NCI-H1105 (cell line): ENCODE measurements at places on chromosomes 2 and 18.

- DNase-seq, result no peak
These were observed 92.8 kb upstream of the TTC39C start for GRCh38 chr18:23921716-23922285.

DNA sequence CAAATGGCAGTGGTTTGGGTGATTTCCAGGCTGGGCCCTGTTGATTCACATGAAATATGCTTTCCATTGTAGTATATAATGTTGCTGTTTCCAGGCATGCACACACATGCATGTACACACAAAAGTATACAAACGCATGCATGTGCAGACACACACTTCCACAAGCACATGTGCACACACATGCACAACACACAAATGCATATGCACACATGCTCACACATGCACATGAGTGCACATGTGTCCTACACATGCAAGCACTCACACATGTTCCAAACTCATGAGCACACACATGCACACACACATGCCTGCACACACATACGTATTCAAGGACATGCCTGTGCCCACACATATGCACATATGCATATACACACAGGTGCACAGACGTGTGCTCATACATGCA lies 30.6 kb downstream of the SNTG2 start:
- no peak for DNase-seq

GRCh38 chr2:217523286-217523685 lies 479.5 kb downstream of the TNS1 start:
- no peak for DNase-seq

- no peak for DNase-seq
These were observed 6.6 kb upstream of the OXER1 start for GRCh38 chr2:42770288-42771131.

- DNase-seq, result no peak
These were observed 131.5 kb upstream of the DLX2 start for GRCh38 chr2:172233987-172234715.

DNA sequence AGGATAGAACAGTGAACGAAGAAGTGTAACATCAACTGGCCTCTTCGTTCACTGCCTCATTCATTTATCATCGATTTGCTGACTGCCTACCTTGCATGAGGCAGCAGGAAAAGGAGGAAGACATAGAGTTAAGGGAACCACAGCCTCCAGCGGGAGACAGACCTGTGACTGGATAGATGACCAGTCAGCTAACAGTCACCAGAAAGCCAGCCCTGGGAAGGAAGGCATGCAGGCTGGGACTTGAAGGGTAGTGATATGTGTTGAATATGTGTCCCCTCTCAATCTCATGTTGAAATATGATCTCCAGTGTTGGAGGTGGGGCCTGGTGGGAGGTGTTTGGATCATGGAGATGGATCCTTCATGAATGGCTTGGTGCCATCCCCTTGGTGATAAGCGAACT lies 58.3 kb downstream of the CTIF start:
- no peak for DNase-seq

DNA sequence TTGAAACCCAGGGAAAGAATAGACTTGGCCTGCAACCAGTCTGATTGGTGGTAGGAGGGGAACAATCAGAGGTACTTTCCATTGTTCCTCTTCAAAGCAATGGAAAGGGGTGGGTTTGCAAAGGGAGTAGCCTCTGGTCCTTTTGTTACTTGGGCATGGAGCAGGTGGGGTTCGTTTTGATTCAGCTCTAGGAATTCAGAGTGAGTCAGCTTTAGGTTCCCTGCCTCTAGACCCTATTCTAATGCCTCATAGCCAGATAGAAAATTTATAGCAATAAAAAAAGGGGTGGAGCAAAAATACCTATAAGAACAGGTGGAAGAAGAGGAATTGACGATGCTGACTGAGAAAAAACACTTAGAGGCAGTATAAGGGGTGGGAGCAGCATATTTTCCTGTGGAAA lies 636.4 kb downstream of the PLCL1 start:
- no peak for DNase-seq

- no peak for DNase-seq
These were observed 62.1 kb downstream of the NUP35 start for GRCh38 chr2:183186296-183186695.

GRCh38 chr2:161233858-161234431 lies 73.7 kb downstream of the TANK start:
- no peak for DNase-seq

DNA sequence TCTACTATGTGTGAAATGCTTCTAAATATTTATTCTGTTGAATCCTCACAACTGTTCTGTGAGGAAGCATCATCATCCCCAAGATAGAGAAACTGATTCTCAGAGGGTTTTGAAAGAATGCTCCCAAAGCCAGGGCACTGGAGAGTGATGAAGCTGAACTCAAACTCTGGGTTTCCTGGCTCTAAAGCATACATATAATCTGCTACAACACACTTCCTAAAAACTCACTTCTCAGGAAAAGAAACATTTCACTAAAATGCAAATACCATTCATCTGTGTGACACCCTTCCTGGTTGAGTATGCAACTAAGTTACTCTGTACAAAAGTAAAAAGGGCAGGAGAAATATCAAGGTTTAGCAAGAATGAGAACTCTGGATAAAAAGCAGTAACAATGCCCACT lies 58.6 kb downstream of the GRB14 start:
- no peak for DNase-seq
